ENCODE measurements at places on chromosomes 5 and 9.

GRCh38 chr5:141811287-141812155 lies 66.7 kb downstream of the PCDH1 start:
- no peak for DNase-seq

DNA sequence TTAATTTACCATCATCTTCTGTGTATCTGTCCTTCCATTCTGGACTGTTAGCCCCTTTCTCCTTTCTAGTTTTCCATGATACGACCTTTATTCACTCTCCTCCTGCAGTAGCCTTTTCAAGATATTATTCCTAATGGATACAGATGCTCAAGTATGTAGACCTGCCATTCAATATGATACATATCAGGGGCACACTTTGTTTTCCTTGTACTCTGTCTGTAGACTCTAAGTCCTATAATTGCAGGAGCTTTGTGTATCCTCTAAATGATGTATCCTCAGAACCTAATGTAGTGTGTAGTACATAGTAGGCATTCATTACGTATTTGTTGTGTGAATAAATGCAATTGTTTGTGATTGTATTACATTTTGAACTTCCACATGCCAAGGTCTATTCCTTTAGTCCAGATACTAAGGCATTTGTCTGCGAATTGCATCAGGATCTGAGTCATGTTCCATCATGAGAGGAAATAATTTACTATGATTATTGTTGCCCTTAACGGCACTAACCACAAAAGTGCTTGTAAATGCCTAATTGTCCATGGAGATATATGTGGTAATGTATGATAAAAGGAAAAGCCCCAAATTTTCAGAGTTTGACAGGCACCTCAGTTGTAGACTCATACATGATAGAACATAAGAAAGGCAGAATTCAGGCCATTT lies 57.1 kb upstream of the IZUMO3 start:
- no peak for DNase-seq

- DNase-seq, result no peak
These were observed 260.3 kb upstream of the DAPK1 start for GRCh38 chr9:87237336-87237735.

GRCh38 chr5:137040024-137040423 lies 459.1 kb downstream of the SPOCK1 start:
- no peak for DNase-seq

DNA sequence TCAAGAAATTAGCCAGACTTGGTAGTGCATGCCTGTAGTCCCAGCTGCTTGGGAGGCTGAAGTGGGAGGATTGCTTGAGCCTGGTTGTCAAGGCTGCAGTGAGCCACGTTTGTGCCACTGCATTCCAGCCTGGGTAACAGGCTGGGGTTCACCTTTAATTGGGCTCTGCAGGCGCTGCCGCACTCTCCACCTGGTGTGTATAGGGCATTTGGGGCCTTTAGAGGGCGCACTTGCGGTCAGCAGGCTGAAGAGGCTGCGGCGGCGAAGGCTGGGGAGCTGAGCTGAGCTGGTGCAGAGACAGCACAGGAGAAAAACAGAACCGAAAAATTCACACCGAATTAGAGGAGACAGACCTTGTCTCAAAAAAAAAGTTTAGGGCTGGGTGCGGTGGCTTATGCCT lies 31.2 kb downstream of the CDK7 start:
- DNase-seq, result peak; percentile 48

DNA sequence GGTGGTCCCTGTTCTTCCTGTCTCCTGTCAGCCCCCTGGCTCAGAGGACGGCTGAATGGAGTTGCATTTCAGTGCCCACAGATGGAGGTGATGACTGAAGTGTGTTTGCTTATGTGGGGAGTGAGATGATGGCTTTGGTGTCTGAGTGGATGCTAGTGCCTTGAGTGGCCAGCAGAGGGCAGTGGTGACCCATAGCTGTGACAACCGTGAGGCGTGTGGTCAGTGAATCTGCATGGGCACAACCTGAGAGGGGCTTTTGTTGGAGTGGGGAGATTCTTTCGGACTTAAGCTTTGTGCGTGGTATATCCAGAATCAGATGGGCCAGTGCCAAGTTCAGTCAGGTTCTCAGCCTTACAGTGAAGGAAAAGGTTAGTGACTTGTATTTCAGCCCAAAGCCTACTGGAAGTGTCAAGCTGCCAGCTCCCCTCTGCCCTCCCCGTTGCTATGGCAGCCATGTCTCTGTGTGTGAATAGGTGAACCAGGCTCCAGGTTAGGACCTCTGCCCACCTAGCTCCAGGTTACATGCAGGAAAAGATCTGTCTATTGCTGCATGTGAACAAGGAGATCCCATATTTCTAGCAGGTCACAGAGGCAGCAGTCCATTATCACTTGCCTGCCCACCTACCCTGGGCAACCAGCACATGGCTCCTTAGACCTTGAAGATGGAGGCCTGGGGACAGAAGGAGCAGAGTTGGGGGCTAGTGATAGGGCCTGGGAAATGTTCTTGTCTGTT lies 14.7 kb upstream of the CXXC5 start:
- peak; percentile 71 for DNase-seq

GRCh38 chr5:126925482-126925881 lies 104.9 kb downstream of the MARCHF3 start:
- DNase-seq, result no peak

- no peak for DNase-seq
These were observed 300.5 kb downstream of the ARL15 start for GRCh38 chr5:54009828-54010227.

Measured in lower lobe of right lung (tissue), 2 donors.